ENCODE measurements at places on chromosomes 5 and 9.

DNA sequence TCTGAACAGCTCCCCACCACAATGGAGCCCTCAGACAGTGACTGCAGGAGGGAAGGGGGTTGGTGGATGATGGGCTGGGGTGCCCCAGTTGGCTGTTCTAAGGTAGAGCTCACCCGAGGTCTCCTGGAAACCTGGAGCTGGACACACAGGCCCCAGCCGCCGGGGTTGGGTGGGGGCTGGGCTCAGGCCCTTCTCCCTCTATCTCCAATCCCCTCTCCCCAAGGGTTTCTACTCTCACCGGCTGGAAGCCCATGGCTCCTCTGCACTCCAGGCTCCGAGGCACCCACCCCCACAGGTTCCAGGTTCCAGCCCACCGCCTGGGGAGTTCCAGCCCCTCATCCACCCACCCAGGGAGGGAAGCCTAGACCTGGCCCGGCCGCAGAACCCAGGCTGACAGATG lies 766 bp downstream of the NR5A1 start:
- DNase-seq, result no peak

DNA sequence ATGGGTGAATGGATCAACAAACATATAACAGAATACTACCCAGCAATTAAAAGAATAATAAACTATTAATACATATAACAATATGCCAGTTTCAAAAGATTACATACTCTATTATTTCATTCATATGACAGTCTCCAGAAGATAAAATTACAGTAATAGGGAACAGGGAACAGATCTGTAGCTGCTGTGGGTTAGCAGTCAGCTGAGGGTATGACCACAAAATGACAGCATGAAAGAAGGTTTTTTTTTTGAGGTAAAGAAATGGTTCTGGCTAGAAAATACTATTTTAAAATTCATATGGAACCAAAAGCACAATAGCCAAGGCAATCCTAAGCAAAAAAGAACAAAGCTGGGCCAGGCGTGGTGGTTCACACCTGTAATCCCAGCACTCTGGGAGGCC lies 73.0 kb upstream of the NR5A1 start:
- no peak for DNase-seq

GRCh38 chr9:130670644-130671043 lies 6.2 kb downstream of the PRDM12 start:
- DNase-seq, result no peak

GRCh38 chr9:122609804-122610203 lies 4.7 kb upstream of the OR1Q1 start:
- DNase-seq, result no peak

- DNase-seq, result no peak
Observed at GRCh38 chr5:133749331-133749985, 137.1 kb upstream of the FSTL4 start.

- no peak for DNase-seq
Observed at GRCh38 chr5:137071931-137072330, 427.2 kb downstream of the SPOCK1 start.

- DNase-seq, result no peak
Observed at GRCh38 chr9:134618833-134619447, 22.7 kb upstream of the COL5A1 start.

DNA sequence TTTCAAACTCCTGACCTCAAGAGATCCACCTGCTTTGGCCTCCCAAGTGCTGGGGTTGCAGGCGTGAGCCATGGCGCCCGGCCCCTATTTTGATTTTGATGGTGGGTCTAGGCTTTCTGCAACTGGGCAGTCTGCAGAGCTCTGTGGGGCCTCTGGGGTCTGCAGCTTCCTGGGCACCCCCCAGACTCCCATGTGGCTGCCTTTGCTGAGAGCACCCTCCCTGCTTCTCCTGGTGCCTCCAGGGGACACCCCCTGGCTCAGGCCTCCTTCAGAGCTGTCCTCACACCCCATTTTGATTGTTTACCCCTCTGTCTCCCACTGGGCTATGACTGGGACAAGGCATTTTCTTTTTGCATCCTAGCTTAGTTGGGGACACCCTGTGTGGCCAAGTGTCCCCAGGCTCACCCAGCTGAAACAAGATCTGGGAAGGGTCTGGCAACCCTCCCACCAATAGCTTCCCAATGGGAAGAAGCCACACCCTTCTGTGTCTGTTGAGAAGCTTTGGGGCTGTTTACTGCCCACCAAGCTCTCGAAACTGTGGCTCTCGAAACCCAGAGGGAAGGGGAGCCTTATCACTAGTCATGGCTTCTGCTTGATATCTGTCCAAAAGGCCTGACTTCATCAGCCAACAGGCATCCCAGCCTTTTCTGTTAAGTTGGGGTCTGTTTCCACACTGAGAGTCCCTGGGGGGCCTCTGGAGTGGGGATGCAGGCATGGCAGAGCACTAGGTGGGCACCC lies 204.4 kb upstream of the IER5L start:
- no peak for DNase-seq

- DNase-seq, result no peak
Observed at GRCh38 chr5:172086194-172086975, 79.9 kb upstream of the FBXW11 start.

DNA sequence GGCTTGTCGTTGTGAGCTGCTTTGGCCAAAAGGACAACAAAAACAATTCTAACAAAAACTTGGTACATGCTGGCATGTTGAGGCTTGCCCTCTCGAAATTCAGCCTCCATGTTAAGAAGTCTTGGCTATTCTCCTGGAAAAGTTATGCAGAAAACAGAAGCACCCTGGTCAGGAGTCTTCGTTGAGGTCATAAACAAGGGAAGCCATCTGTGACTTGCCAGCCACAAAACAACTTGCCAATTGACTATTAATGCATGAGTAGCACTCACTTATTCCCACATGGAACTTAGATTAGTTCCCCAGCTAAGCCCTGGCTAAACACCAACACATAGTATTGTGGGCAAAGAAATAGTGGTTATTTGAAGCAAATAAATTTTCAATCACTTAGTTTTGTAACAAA lies 521.0 kb upstream of the CHD1 start:
- DNase-seq, result no peak

DNA sequence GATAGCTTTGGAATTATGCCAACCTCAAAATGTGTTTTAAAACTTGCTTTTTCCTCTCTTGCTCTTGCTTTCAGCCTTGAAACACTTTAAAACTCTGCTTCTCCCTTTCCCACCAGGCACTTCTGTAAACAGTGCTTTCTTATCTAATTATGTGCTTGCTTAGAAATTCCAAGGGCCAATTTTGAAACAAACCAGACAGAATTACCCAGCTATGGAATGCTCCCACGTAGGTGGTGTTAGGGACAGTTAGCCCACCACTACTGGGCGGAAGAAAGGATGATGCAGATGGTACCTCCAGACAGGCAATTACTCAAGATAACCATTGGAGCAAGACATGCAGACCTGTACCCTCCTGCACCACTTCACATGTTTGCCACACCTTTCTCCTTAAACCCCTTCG lies 523.0 kb upstream of the PTPRD start:
- DNase-seq, result no peak

GRCh38 chr5:9667906-9668305 lies 37.8 kb upstream of the TAS2R1 start:
- no peak for DNase-seq

GRCh38 chr9:6426117-6426516 lies 13.1 kb downstream of the UHRF2 start:
- DNase-seq, result no peak

- DNase-seq, result no peak
Observed at GRCh38 chr9:136587944-136588662, 42.3 kb upstream of the NOTCH1 start.

GRCh38 chr9:116223926-116224325 lies 70.3 kb downstream of the PAPPA start:
- no peak for DNase-seq

GRCh38 chr5:57989378-57989777 lies 470.5 kb downstream of the PLK2 start:
- peak; percentile 1 for DNase-seq
